ENCODE measurements at places on chromosomes 3 and 15.

- no peak for DNase-seq
These were observed 41.7 kb upstream of the LIMD1 start for GRCh38 chr3:45552794-45553371.

GRCh38 chr15:83206526-83207008 lies 1.1 kb downstream of the HDGFL3 start:
- DNase-seq = no peak

DNA sequence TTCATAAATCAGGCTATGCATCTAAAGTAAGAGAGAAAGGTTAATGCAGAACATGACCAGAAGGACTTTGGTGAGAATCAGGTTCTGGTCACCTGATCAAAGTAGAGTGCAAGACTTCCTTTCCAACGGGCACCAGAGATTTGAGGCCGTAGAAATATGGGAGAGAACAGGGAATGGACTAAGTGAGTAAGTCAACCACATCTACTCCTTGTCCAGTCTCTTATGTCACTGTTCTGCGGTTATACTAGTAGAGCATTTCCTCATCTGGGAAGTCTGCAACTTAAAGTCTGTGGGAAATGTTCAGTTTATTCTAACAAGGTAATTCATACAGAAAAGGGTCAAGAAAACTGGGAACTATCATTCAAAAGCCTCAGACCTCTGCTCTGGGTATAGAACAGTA lies 232.8 kb downstream of the CPNE4 start:
- DNase-seq = no peak

- DNase-seq = no peak
These were observed 24.0 kb downstream of the RASGRF1 start for GRCh38 chr15:79066391-79067071.

DNA sequence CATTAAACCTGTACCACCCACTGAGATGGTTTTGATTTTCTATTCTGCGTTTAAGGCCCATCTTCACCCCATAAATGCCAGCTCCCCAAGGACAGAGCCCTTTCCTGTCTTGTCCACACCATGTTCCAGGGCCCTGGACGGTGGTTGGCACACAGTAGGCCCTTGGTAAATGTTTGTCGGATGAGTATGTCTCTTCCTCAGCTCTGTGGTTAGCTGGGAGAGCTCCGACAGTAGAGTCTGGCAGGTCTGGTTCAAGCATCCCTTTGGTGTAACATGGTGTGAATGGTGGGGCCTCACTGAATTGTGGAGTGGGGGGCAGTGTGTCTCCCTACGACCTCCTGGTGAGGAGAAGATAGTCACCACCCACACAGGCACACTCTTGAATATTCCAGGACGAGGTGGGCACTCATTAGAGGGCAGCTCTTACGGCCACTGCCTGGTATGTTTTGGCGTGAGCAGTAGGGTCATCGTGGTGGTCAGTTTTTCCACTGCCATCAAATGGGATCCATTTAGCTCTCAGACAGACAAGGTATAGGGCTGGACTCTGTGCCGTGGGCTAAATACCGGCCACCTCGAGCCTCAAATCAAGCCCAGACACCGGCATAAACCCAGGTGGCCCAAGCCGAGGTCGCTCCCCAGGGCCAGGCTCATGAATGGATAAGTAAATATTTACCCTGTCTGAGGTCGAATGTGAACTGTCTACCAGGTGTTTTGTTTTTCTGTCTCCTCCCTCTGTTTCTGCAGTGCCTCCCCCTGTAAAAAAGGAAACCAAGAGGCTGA lies 61.3 kb downstream of the SMAD3 start:
- no peak for DNase-seq

- no peak for DNase-seq
These were observed 91.0 kb upstream of the PLAAT1 start for GRCh38 chr3:193149998-193150397.

- DNase-seq = no peak
These were observed 290.5 kb upstream of the GADL1 start for GRCh38 chr3:31185062-31185357.

DNA sequence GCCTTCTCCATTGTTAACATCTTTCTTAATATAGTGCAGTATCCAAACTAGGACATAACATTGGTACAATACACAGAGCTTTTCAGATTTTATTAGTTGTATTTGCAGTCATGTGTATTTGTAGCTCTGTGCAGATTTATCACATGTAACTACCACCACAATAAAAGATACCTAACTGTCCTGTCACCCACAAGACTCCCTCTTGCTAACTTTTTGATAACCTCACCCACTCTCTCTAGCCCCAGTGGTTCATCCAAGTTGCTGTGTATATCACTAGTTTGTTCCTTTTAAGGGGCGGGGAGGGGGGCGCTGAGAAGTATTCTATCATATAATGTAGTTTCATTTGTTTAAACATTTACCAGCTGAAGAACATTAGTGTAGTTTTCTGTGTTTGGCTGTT lies 46.1 kb downstream of the PIAS1 start:
- DNase-seq = no peak

DNA sequence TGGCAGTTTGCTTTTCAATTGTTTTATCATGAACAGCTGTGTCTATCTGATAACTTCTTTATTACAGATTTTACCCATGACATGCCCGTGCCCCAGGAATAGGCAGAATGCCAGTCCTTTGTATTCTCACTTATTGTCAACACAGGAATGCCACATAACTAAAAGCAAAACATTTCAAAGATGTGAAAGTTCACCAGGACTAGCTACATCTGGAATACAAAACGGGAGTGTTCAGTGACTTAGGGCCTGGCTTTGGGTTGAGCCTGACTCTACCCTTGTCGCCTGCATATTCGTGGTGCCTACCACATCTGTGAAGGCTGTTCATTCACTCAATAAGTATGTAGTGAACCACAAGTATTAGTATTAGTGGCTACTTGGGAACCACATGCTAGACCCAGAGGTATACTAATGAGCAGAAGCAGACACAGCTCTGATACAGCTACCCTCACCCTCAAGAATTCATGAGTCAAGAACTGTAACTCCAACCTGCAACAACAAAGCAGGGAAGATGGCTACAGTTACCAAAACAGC lies 2.9 kb downstream of the TNFSF10 start:
- no peak for DNase-seq

GRCh38 chr3:102176333-102177050 lies 258.3 kb upstream of the ZPLD1 start:
- DNase-seq = no peak

DNA sequence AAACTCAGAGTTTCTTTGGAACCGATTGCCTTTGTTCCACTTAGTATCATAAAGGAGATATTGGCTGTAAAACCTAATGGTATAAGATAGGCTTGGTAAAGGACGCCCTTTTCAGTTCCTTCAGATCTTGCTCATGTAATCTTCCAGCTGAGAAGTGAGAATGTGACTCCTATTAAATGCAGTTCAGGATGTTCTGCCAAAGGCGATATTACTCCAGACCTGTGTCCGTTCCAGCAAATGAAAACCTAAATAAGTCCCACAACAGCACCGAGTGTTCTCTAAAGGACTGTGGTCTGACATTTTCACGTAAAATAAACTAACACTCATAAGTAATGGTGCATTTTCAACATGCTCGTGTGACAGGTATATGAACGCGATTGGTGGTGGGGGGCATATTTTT lies 276.2 kb downstream of the FEZF2 start:
- no peak for DNase-seq

- DNase-seq = no peak
These were observed 50.5 kb upstream of the IQSEC1 start for GRCh38 chr3:13123765-13124164.

GRCh38 chr3:118577055-118577777 lies 457.4 kb downstream of the IGSF11 start:
- DNase-seq = no peak

DNA sequence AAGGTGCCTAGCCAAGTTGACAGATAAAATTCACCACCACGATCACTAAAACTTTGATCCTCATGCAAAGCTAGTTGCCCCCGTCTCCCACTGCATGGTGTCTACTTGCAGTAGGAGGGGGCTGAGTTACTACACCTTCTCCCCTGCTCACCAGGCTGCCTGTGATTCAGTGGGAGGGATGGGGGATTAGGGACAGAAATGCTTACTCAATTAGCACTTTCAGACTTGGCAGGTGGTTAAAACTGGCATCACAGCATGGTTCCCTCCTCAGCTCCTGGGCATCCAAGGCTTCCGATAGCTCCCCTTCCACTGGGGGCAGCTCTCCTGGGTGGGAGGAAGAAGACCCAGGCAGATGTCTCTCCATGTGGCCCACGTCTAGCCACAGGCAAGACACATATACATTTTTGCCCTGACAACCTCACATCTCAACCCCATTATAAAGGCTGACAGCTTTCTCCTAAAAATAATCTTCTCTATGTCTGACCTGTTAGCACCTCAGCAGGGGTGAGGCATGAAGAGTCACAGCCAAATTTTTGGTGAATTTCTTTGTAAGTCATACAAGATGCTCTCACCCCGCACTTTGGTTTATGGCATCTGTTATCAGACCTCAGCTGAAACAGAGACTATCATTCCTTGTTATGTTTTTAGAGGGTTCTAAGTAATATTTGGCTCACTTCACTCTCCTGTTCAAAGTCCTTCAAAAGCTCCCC lies 369.0 kb downstream of the SV2B start:
- DNase-seq = no peak

GRCh38 chr3:196268284-196269163 lies 19.0 kb downstream of the PCYT1A start:
- DNase-seq = no peak

DNA sequence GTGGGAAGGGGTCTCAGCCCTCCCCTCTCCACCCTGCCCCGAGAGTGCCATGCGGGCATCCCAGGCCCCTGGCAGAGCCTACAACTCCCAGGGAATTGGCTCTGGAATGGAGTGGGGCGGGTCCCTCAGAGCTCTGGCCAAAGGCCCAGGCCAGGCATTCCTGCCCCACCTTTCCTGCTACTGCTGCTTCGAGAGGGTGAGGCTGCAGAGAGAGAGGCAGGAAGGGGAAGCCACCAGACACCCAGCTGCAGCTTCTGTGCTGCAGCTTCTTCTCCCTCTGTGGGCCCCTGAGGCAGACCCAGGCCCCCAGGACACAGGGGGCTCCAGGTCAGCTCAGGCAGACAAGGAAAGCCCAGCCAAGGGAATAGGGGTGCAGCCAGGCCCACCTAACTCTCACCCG lies 2.7 kb downstream of the ALS2CL start:
- no peak for DNase-seq

GRCh38 chr3:176595307-176595706 lies 602.0 kb downstream of the TBL1XR1 start:
- DNase-seq = no peak

DNA sequence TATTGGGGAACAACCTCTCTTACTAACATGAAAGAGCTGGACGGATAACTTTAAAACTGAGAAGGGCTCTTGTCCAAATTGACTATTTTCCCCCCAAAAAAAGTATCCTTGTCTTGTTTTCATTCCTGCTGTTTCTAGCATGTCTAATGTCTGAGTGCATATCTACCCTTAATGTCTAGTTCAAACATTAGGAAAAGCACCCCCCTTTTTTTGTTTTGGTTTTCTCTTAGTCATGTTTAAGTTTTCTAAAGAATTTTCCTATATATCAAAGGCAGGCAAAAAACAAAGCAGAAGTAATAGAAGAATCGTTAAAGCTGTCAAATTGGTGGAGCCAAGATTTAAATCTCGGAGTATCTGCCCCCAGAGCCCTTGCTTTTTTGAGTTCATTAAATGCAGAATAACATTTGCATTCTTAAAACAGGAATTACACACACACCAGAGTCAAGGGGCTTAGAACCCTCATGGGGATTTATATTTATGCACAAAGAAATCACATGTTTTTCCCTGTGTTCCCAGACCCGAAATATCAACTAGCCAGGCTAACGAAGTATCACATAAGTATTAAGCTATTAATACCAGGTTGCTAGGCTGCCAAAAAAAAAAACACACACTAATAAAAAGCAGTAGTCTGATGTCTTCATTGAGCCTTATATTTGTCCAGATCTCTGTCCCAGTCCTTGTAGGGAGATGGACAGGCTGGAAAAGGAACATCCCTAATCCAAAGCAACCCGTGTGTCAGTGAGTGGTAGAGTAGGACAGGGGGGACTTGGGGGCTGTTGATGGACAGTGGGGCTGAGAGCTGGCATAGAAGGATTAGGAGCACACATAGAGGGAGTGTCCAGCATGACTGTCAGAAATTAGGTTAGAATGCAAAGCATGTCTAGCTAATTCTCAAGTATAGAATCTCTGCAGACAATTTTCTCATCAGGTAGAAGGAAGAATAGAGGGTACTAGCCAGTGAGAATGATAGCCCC lies 103.6 kb upstream of the BFSP2 start:
- no peak for DNase-seq

DNA sequence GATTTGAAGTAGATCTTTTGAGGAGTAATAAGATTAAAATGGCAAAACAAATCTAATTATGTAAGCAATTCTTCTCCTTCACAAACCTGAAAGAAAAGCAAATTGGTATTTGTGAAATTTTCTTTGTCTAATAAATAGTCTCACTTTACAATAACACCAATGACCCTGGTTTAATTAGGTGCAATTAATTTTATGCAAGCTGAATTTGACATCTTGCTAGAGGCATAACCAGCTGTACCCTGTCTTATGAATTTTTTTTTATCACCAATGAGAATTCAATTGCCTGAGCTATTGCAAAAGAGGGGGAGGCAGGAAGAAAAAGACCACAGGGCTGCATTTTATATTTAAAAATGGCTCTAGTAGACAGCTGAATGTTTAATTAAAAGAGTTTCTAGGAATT lies 113.5 kb upstream of the IL12A start:
- DNase-seq = no peak

- no peak for DNase-seq
These were observed 95.3 kb upstream of the TPRG1 start for GRCh38 chr3:189076449-189076848.

DNA sequence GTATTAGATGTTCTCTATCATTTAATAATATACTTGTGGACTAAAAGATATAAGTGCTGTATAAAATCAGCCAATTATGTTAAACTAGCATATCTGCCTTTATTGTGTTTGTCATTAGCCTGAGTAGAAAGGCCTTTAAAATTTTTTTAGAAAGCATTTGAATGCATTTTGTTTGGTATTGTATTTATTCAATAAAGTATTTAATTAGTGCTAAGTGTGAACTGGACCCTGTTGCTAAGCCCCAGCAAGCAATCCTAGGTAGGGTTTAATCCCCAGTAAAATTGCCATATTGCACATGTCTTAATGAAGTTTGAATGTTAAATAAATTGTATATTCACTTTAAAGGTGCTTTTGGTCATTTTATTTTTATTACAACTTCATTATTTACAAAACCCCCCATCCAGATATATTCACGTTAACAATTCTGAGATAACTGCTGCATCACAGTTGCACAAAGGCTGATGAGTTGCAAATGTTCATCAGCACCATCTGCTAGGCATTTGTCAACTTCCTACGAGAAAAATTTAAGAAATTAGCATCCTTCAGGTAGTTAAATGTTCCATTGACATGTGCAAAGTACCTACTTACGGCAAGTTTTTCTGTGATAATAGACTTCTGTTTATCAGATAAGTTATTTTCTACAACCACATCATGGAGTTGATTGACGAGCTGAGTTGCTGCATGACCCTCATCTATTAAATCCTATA lies 6.3 kb downstream of the EIF4A2 start:
- DNase-seq = no peak

- no peak for DNase-seq
These were observed 28.4 kb downstream of the IGF1R start for GRCh38 chr15:98676586-98677270.

All from activated gamma-delta T cell (primary cell).